HuH-7 (cell line): ENCODE measurements at places on chromosomes 7 and 10.
A peak's percentile ranks its signal among the peaks of the same experiment; 100 is the strongest.

GRCh38 chr7:47901542-47901941 is 46.7 kb downstream of the PKD1L1 start:
- no peak for DNase-seq

- no peak for DNase-seq
Measured at GRCh38 chr10:91137822-91138221, 82.6 kb upstream of the PCGF5 start.

DNA sequence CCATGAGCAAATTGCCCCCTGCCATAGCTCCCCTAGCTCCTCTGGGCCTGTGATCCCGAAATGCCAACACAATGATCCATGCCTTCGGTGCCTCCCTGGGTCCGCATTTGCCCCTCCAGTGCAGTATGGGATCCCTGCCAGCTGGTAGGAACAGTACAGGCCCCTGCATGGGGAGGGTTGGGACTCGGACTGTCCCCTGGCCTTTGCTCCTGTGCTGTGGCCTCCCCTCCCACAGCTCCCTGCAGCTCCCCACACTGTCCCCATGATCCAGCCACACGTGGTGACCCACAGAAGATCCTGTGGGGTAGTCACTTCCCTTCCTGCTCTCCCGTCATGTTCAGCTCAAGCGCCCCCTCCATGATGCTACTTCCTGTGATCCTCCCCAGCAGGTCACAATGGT is 140.3 kb downstream of the MAPK8 start:
- DNase-seq = no peak

GRCh38 chr7:82404652-82405051 is 38.9 kb downstream of the CACNA2D1 start:
- no peak for DNase-seq

DNA sequence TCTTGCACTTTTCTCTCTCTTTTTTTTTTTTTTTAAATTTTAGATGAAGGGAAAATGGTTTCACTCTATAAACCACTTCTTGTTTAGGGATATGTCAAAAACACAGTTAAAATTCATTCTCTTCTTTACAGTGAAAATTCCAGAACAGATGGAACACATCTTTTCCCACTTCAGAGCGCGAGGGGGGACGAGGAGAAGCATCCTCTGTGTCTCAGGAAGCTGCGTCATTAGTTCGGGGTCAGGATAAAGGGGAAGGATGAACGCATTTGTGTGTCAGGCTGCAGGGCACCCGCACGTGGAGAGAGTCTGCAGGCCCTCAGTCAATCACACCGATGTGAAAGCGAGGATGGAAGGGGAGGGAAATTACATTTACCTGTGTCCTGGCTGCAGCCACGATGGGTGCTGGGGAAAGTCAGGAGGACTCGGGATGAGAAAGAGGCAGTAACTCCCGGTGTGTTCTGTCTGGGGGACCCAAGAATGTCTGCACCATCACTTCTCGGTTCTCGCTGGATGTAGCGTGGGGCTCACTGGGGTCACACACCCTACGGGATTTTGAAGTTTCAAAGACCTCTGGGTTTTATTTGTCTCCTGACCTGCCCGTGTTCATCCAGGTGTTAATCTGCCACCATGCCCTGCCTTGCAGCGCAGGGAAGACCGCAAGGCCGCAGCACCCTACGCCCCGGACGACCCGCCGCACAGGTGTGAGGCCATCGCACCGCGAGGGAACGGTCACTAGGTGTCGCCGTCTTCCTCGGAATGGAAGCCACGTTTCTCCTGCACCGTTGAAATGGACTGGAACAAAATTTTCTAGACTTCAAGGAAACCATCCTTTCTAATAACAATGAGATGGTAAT is 66.7 kb upstream of the PITRM1 start:
- DNase-seq = peak; percentile 68

DNA sequence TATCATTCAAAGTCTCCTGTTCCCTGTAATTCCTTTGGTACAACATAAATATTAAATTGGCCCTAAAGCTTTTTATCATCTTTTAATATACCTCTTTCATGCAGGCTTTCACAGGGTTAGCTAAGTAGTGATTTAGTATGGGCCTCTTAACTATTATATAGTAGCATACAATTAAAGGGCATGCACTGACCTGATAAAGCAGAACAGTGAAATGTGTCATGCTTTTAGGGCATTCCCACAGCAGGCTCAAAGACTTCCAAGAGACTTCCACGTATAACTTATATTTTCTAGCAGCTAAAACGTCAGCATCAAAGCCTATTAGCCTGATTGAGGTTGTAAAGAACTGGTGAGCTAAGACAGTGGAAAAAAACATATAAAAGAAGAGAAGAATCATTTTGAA is 35.3 kb downstream of the SAMD8 start:
- no peak for DNase-seq

GRCh38 chr7:115135769-115136410 is 214.0 kb downstream of the MDFIC start:
- no peak for DNase-seq

DNA sequence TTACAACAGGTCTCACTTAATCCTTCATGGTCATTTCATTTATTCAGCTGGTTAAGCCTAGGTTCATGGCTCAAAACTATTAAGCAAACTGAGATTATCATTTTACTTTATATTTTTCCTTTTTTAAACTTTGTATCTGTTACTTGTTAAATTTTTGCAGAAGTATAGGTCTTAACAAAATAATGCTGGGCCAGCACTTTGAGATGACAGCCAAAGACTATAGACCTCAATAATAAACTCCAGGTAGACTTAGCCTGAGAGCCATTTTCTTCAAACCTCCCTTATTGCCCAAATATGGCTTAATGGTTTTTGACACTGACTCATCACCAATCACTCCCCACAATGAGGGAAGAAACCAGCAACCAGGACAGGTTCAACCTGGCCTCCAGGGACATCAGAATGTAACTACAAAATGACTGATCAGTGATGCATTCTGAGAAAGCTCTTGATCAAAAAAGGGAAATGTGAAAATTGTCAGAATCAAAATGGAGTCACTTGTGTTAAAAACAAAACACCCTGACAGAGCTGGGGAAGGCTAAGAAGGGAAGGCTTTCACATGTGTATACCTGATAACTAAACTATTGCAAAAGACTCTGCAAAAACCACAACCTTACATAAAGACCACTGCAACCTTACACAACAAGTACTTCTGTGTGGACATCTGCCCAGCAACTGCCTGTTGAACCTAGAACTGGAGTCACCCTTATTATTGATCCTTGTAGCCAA is 2.1 kb upstream of the CCDC126 start:
- peak; percentile 60 for DNase-seq

GRCh38 chr7:18829858-18830285 is 287.6 kb downstream of the TWIST1 start:
- no peak for DNase-seq

DNA sequence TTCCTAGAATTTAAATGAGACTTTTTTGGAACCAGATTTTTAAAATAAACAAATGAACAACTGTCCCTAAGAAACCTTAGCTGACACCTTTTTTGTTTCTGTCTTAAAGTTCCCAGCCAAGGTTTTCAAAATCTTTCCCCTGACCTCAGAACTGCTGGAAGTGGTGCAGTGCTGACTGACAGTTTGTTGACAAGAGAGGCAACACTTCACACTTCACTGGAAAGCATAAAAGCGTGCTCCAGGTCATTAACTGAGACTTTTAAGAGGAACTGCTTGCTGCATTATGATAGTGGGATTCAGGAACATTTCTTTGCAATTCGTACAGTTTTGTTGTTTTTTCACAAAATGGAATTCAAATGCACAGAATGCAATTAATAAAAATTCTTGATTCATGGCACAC is 36.2 kb downstream of the SYPL1 start:
- DNase-seq = no peak
